ENCODE measurements at places on chromosomes 1 and 21. TPM values are rescaled to one million over a fixed set of nuclear protein-coding genes. Genes with fewer than 3 reads are reported as not detected.

The ADGRL4 gene
- total RNA-seq, result not detected

DNA sequence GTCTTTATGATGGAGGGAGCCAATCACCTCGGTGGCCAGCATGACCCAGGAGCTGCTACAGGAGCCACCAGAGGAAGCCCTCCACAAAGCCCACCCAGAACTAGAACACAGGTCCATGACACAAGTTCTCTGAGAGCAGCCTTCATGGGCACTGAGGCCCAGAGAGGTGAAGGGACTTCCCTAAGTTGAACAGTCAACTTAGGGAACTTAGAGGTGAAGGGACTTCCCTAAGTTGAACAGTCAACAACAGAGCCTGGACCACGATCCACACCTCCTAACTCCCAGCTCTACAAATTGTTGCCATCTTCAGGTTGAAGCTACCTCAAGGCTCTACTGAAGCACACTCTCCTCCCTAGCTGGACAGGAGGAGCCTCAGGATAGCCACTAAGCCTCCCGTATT, 132.7 kb downstream of the CCDC185 start:
- peak; percentile 11 for DNase-seq

- DNase-seq, result no peak
Observed at GRCh38 chr1:33692206-33693188, 171.4 kb upstream of the HMGB4 start.

GRCh38 chr1:190067592-190067991, 410.1 kb downstream of the BRINP3 start:
- DNase-seq, result no peak

DNA sequence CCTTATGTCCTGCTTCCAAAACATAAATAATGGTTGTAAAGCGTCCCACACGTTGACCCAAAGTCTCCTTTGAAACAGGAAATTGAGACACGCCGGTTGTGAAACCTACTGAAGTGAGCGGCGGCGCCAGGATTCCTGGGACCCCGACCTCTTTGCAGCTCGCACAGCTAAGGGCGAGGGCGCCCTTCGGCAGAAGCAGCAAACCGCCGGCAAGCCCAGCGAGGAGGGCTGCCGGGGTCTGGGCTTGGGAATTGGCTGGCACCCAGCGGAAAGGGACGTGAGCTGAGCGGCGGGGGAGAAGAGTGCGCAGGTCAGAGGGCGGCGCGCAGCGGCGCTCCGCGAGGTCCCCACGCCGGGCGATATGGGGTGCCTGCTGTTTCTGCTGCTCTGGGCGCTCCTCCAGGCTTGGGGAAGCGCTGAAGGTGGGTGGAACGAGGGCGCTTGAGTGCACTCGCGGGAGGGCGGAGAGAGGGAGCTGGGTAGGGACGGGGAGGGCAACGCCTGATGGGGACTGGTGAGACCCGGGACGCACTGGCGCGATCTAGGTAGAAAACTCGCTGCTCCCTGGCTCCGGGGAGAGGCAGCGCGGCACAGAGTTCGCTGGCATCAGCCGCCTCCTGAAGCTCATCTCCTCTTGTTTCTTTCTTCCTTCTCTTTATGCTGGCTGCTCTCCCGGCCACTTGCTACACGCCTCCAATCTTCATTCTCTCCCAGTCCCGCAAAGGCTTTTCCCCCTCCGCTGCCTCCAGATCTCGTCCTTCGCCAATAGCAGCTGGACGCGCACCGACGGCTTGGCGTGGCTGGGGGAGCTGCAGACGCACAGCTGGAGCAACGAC, at the start of gene CD1D:
TSS of gene CD1D (plus strand) at position 155 of the 836 bp plus-strand sequence. CDS start at position 362, 207 bp downstream.
- peak; percentile 12 for DNase-seq

- DNase-seq, result no peak
Observed at GRCh38 chr1:1293263-1294249, 13.3 kb downstream of the SCNN1D start.

All from activated CD8-positive, alpha-beta T cell treated with anti-CD3 and anti-CD28 coated beads for 36 hours (primary cell).